HT1080 (cell line): ENCODE measurements at places on chromosomes 7 and 10. TPM values are rescaled to one million over a fixed set of nuclear protein-coding genes. Genes with fewer than 3 reads are reported as not detected.

Gene CDHR1
- not detected in 2 replicates for total RNA-seq

Gene GARS1
- 162 and 205 TPM in 2 replicates for total RNA-seq

Gene FOXP2
- 0.37 and 0.74 TPM in 2 replicates for total RNA-seq

Gene FRA10AC1
- total RNA-seq = 2.3 and 3.1 TPM in 2 replicates

Gene EN2
- not detected in 2 replicates for total RNA-seq

Gene ABCB4
- total RNA-seq = 0.42 and 1.1 TPM in 2 replicates

Gene DOCK4
- 36.6 and 46.6 TPM in 2 replicates for total RNA-seq

Gene GNG11
- 17.6 and 22.9 TPM in 2 replicates for total RNA-seq

Gene RARRES2
- total RNA-seq = not detected in 2 replicates

Gene AKR1C4
- not detected in 2 replicates for total RNA-seq

Gene NOD1
- 3.8 and 6.7 TPM in 2 replicates for total RNA-seq

Gene SEMA4G
- total RNA-seq = 0.53 and 2.9 TPM in 2 replicates

Gene CCDC3
- 0.17 and 0.48 TPM in 2 replicates for total RNA-seq

Gene LRRC18
- 0.59 and 0.70 TPM in 2 replicates for total RNA-seq

Gene KIAA1217
- total RNA-seq = 2.1 and 2.4 TPM in 2 replicates

Gene SLC26A3
- not detected in 2 replicates for total RNA-seq

Gene TRDMT1
- 8.2 and 10.3 TPM in 2 replicates for total RNA-seq

Gene BEND7
- total RNA-seq = 4.0 and 5.7 TPM in 2 replicates

Gene HYCC1
- 24.7 and 41.1 TPM in 2 replicates for total RNA-seq

Gene PDE6C
- not detected in 2 replicates for total RNA-seq

Gene RNF32
- 1.2 and 1.7 TPM in 2 replicates for total RNA-seq

Gene SPACDR
- 0.85 TPM in 1 of 2 replicates, not detected in the other for total RNA-seq

Gene GARIN1A
- 0.05 and 0.13 TPM in 2 replicates for total RNA-seq

Gene NAT16
- total RNA-seq = not detected in 2 replicates

Gene DPY19L1
- total RNA-seq = 47.8 and 58.3 TPM in 2 replicates

Gene AKR1C8
- not detected in 2 replicates for total RNA-seq

Gene PAPOLB
- total RNA-seq = not detected in 2 replicates

Gene NUTM2D
- total RNA-seq = 1.1 and 1.6 TPM in 2 replicates

Gene CDHR3
- total RNA-seq = 5.0 and 5.4 TPM in 2 replicates

Gene SUGCT
- 6.6 and 13.1 TPM in 2 replicates for total RNA-seq

Gene ACTR3C
- not detected in 2 replicates for total RNA-seq

Gene VAX1
- total RNA-seq = not detected in 2 replicates

Gene PRKAG2
- total RNA-seq = 14.3 and 18.9 TPM in 2 replicates

Gene CTNNA3
- not detected in 2 replicates for total RNA-seq

Gene RAB19
- not detected in 2 replicates for total RNA-seq

Gene OGDHL
- 9.5 and 10.7 TPM in 2 replicates for total RNA-seq

Gene PLAC9
- 0.13 TPM in 1 of 2 replicates, not detected in the other for total RNA-seq

Gene ATOH7
- total RNA-seq = not detected in 2 replicates

Gene CALHM1
- total RNA-seq = not detected in 2 replicates

Gene SP8
- not detected in 2 replicates for total RNA-seq

Gene ACSM6
- not detected in 2 replicates for total RNA-seq

Gene TEX36
- total RNA-seq = 0.27 TPM in 1 of 2 replicates, not detected in the other

Gene MINDY4
- 1.8 and 2.5 TPM in 2 replicates for total RNA-seq
